ENCODE measurements at places on chromosomes 2 and 18. TPM values are rescaled to one million over a fixed set of nuclear protein-coding genes. Genes with fewer than 3 reads are reported as not detected.

The UGT1A10 gene
- not detected for total RNA-seq

The CDH19 gene
- 0.23 TPM for total RNA-seq

The TIA1 gene
- 235 TPM for total RNA-seq

The AQP12B gene
- total RNA-seq = not detected

The SPATA3 gene
- not detected for total RNA-seq

The TUBA3D gene
- total RNA-seq = not detected

The EIF5B gene
- total RNA-seq = 18.7 TPM

The MAPRE2 gene
- total RNA-seq = 112 TPM

The LOXHD1 gene
- 0.23 TPM for total RNA-seq

The SALL3 gene
- total RNA-seq = 18.9 TPM

The SAP130 gene
- 8.8 TPM for total RNA-seq

The RTP5 gene
- total RNA-seq = 13.8 TPM

The KCNK3 gene
- total RNA-seq = 10.1 TPM

The UGT1A5 gene
- not detected for total RNA-seq

The CHRNA1 gene
- total RNA-seq = not detected

The ANKRD36B gene
- 297 TPM for total RNA-seq

The ELOA2 gene
- total RNA-seq = not detected

The PROKR1 gene
- 1.8 TPM for total RNA-seq

The CPO gene
- not detected for total RNA-seq

The SAG gene
- 1.4 TPM for total RNA-seq

The FAP gene
- 2.3 TPM for total RNA-seq

The B3GNT7 gene
- 9.0 TPM for total RNA-seq

The SERPINB7 gene
- not detected for total RNA-seq

The SMIM21 gene
- not detected for total RNA-seq

All from diencephalon (tissue), 1 donor.